ENCODE measurements at places on chromosomes 3 and 15.

DNA sequence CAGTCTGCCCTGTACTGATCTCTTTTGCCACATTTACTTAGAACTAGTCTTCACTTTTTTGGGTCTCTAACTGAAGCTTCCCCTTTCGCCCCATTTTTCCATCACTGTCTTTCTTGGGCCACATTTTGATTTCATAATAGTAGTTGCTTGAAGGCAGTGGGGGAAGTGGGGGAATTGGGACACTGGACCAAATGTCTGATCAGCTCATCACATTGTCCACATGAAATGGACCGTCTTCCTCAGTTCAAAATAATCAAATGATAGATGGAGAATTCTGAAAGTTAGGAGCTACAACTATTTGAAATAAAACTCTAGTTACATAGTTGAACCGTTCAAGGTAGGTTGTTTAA lies 747 bp downstream of the PDCD6IP start:
- no peak for DNase-seq

GRCh38 chr3:11273891-11274291 lies 1.7 kb downstream of the ATG7 start:
- no peak for DNase-seq

GRCh38 chr3:185789134-185789533 lies 35.7 kb downstream of the IGF2BP2 start:
- DNase-seq = no peak

- no peak for DNase-seq
Observed at GRCh38 chr3:100335434-100335833, 877 bp downstream of the NIT2 start.

- DNase-seq = no peak
Observed at GRCh38 chr3:179734497-179735281, 81.8 kb downstream of the USP13 start.

DNA sequence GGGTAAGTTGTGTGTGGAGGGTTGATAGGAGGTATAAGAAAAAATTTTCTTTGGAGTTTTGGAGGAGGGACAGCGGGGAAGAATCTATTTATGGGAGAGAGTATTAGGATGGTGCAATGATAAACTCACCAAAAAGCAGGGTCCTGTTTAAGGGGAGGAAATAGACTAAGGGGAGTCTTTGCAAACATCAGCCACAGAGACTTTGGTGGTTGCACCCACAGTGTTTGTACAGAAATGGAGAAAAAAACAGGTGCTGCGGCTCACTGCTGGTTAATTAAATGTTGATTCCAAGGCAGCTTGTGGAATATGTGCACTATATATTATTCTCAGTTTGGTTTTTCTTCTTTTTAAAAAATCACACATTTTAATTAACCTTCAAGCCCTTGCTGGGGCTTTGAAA lies 182.1 kb downstream of the NECTIN3 start:
- no peak for DNase-seq

- DNase-seq = no peak
Observed at GRCh38 chr3:192899540-192899982, 18.1 kb downstream of the MB21D2 start.

- peak; percentile 63 for DNase-seq
Observed at GRCh38 chr3:185942907-185943759, 5.3 kb upstream of the TRA2B start.

- DNase-seq = no peak
Observed at GRCh38 chr3:192445770-192446644, 281.3 kb downstream of the FGF12 start.

DNA sequence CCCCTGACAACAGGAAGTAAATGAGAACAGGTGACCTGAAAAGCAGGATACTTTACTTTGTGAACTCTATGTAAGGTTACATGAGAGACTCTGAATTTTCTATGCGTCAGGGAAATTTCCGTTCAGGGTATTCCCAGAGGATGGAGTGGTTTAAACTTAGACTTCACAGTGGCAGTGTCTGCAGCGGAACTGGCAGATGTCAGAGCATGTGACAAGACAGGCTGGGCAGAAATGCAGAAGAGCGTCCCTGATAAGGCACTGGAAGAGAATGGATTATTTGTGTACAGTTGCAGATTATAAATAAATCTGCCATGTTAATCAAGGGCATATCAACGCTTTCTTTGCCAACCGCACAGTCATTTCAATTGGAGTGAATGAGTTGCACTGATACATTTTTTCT lies 598.4 kb upstream of the ZNF717 start:
- DNase-seq = no peak

- DNase-seq = no peak
Observed at GRCh38 chr15:87602371-87602770, 654.2 kb downstream of the NTRK3 start.

- DNase-seq = no peak
Observed at GRCh38 chr3:104553121-104553520, 813.6 kb upstream of the ALCAM start.

DNA sequence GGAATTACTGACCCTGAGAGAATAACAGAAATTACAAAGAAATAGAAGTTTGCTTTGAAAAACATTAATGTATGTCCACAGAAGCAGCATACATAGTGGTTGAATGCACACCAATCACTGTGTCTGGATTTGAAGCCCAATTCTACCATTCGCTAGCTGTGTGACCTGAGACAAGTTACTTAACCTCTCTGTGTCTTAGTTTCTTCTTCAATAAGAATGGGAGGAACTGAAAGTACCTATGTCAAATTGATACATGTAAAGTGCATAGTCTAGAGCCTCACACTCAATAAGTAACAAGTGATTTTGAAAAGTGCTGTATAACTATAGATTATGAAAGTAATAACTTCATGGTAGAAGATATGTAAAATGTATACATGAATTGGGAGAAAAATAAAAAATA lies 457.8 kb downstream of the FOXP1 start:
- DNase-seq = no peak

DNA sequence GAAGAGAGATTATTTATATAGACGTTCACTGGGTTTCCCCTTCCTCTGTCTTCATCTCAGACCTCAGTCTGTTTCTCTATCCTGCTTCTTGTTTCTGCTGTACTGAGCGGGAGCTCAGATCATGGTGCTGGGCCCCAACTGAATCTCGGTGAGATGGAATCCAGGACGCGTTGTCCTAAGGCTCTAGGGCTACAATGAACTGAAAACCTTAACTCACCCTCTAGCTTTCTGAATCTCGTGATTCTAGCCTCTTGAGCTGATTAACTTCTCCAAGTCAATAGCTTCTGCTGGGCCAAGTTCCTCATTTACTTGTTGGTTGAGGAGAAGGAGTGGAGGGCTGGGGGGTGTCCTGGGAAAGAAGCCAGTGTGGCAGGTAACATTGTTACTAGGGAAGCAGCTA lies 32.7 kb upstream of the MAP3K13 start:
- DNase-seq = no peak

- no peak for DNase-seq
Observed at GRCh38 chr15:36506733-36507356, 72.6 kb upstream of the CDIN1 start.

- no peak for DNase-seq
Observed at GRCh38 chr3:72458375-72458774, 389.9 kb downstream of the SHQ1 start.

DNA sequence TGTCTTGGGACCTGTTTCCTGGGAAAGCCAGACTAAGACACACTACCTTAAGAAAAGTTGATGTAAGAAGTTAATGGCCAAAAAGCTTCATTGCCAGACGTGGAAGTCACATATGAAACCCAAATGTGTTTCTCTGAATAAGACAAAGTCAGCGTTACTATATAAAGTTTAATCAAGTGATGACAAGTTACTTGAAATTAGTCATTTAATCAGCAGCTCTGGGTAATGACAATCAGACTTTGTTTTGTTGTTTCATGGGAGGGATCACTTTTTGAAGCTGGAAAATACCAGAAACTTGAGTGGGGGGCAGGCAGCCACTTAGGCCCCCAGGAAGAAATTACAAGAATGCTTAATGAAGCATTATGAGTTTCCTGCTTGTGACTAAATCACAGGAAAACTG lies 218.6 kb downstream of the PTPRG start:
- no peak for DNase-seq

GRCh38 chr3:27431116-27431515 lies 53.1 kb downstream of the SLC4A7 start:
- peak; percentile 94 for DNase-seq

DNA sequence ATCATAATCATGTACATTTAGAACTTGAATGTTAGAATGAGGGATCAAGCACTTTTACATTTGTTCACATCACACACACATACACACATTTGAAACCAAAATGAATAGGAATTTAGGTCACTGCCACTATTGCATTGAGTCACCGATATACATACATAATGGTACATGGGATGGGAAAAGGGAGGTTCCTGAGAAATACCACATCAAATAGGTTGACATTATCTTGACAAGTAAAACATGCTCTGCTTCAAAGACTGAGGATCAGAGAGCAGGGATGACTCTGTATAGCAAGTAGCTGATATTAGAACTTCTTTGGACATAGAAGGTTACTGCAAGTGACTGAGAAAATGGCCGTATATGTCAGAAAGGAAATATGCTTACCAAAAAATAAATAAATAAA lies 847.2 kb downstream of the PLOD2 start:
- DNase-seq = no peak

DNA sequence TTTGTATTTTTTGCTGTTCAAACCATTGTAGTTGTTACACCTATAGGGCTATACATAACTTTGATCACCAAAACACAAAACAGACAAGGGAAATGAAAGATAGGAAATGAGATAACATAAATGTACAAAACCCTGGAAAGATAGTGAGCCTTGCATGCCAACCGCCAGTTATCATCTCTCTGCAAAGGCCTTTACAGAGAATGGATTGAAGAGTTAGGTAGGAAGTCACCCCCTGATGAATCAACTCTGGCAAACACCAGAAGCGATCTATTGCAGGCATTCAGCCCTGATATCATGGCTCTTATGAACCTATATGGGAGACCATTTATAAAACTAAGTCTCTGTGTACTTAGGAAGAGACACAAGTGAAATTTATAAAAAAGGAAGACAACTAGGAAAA lies 588.0 kb downstream of the TUSC7 start:
- no peak for DNase-seq

DNA sequence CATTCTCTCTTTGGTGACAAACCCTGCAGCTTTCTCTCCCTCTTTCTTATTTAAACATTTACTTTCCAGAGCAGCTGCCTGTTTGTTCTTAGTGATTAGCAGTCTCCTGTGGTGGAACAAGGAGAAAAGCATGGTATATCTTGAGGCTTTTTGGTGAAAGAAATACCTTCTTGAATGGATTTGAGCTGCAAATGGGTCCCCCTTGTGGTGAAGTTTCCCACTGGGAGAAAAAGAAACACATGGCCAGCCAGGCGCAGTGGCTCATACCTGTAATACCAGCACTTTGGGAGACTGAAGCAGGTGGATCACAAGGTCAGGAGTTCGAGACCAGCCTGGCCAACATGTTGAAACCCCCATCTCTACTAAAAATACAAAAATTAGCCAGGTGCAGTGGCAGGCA lies 48.3 kb upstream of the ACP3 start:
- DNase-seq = no peak

DNA sequence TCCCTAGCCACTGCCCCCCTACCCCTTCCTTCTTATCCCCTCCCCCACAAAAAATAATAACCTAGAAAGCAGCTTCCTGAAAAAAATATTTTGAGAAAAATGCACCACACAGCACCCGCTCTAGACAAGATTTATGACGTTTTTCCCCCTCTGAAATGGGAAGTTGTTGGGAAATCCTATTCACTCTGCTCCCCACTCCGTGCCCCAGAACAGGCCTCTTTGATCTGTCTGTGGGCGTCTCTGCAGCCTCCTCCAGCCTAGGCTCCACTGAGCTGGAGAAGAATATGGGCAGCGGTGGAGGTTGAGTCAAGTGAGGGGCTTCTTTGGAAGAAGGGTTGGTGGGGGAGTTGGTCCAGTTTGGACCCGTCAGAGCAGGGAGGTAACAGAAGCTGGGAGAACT lies 28.5 kb upstream of the POLG start:
- DNase-seq = no peak

- no peak for DNase-seq
Observed at GRCh38 chr3:193744048-193744821, 151.2 kb downstream of the OPA1 start.

GRCh38 chr3:53525765-53526703 lies 31.6 kb downstream of the CACNA1D start:
- DNase-seq = peak; percentile 4

DNA sequence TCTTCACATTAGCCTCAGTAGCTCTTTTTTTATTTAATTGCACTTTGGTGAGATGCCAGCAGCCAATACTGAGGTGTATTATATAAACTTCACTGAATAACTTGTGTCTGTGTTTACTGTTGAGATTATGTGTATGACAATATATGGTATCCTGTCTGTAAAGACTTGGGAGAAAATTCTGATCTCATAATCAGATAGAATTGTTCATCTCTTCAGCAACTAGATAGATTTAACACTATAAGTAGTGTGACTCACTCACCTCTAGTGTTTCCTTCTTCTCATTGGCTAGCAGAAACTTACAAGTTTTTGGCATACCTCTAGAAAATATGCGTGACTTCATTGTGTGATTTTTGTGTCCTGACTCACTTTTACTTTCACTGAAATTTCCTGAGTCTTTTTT lies 67.6 kb upstream of the TGFBR2 start:
- no peak for DNase-seq

GRCh38 chr15:87123676-87124382 lies 1044.2 kb downstream of the AGBL1 start:
- no peak for DNase-seq

GRCh38 chr3:15405448-15406050 lies 21.8 kb downstream of the METTL6 start:
- peak; percentile 68 for DNase-seq

DNA sequence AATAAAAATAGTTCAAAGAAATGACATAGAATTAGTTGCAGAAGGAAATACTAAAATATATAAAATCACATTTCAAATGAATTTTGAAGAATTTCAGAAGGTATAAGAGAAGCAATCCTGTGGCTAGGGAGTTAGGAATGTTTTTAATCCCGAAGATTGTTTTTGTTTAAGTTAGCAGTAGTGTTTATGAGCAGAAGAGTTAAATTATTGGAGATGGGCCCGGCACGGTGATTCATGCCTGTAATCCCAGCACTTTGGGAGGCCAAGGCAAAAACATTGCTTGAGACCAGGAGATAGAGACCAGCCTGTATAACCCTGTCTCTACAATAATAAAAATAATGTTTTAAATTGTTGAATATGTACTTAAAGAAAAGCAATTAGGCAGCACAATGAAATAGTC lies 432.5 kb downstream of the MFSD1 start:
- DNase-seq = no peak

DNA sequence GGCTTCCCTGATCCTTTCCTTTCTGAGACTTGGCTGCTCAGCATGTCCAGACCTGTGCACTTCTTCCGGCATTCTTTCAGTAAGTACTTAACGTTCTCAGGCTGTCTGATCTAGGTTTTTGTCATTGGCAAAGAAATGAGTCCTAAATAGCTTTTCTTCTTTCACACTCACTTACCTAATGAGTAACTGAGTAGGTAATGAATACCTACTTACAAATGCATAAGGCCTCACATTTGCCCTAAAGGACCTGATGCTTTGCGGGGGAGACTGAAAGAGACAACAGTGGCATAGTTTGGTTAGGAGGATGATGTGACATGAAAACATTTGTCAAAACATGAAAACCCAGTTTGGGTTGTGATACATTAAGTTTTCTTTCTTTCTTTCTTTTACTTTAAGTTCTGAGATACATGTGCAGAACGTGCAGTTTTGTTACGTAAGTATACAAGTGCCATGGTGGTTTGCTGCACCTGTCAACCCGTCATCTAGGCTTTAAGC lies 516.7 kb upstream of the CFAP20DC start:
- DNase-seq = no peak

Data from fibroblast of the conjunctiva (primary cell).